Left ventricle myocardium inferior (tissue), 1 donor: ENCODE measurements at places on chromosomes 13 and 19.

DNA sequence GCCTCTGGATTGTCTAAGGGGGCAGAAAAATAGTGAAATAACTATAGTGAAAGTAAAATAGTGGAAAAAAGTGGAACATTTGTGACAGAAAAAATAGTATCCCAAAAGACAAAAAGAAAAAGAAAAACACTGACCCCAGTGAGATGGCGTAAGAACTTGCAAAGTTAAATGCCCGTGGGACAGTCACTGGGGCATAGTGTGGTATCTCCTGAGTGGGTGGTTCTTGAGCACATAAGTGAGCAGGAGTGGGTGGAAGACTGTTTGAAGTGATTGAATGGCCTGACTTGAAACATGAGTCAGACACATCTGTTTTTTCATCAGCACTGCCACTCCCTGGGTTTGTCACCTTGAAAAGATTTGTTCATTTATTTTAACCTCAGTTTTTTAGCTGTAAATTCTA, 2.5 kb downstream of the ZNF430 start:
- H3K27me3 ChIP-seq = no peaks in the 10 kb centered on the region
- DNase-seq = no peak
- no peak overlapping the region for H3K27ac ChIP-seq
- H3K4me3 ChIP-seq = no peak overlapping the region

- no peak overlapping the region for H3K4me3 ChIP-seq
- no peaks in the 10 kb centered on the region for H3K4me1 ChIP-seq
- no peak for DNase-seq
- H3K36me3 ChIP-seq = no peaks in the 10 kb centered on the region
- H3K27ac ChIP-seq = no peak overlapping the region
- H3K27me3 ChIP-seq = no peaks in the 10 kb centered on the region
These were observed 142.8 kb downstream of the KLF5 start for GRCh38 chr13:73201626-73202025.

GRCh38 chr13:20222553-20222952, 9.6 kb downstream of the GJB6 start:
- H3K27ac ChIP-seq = no peak overlapping the region
- DNase-seq = no peak

DNA sequence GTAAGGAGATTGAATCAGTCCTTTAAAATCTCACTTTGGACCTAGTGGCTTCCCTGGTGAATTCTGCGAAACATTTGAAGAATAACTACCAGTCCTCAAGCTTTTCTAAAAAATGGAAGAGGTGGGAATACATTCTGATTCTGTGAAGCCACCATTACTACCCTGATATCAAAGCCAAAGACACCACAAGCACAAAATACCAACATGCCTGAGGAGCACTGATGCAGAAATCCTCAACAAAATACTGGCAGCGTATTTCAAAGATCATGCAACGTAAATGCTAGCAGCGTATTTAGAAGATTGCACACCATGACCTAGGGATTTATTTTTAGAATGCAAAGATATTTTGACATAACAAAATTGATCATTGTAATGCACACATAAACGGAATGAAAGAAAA, 14.4 kb downstream of the ATP4B start:
- H3K4me3 ChIP-seq = no peak overlapping the region
- H3K36me3 ChIP-seq = peaks cover 28% of the 10 kb centered on the region
- H3K27ac ChIP-seq = no peak overlapping the region

- H3K27ac ChIP-seq = no peak overlapping the region
- DNase-seq = no peak
- H3K4me3 ChIP-seq = no peak overlapping the region
These were observed 64.0 kb upstream of the GPR12 start for GRCh38 chr13:26824581-26824980.

DNA sequence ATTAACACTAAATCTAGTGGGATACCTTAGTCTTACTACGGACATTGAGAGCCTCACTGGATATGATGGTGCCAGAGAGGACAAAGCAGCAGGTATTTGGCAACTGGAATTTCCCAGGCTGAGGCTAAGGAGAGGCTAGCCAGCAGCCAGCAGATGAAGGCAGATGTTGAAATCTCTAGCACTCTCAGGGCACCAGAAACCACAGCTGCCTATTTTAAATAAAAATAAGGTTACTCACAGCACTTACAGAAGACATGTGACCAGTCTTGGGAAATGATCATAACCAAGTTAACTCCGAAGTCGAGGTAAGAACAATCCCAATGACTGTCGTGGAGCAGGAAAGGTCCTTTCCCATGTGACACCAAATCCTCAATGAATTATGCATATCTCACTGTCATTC, 1726.0 kb downstream of the EFNB2 start:
- no peak overlapping the region for H3K4me3 ChIP-seq
- DNase-seq = no peak
- H3K4me1 ChIP-seq = no peaks in the 10 kb centered on the region
- H3K27ac ChIP-seq = no peak overlapping the region
- no peaks in the 10 kb centered on the region for H3K36me3 ChIP-seq

DNA sequence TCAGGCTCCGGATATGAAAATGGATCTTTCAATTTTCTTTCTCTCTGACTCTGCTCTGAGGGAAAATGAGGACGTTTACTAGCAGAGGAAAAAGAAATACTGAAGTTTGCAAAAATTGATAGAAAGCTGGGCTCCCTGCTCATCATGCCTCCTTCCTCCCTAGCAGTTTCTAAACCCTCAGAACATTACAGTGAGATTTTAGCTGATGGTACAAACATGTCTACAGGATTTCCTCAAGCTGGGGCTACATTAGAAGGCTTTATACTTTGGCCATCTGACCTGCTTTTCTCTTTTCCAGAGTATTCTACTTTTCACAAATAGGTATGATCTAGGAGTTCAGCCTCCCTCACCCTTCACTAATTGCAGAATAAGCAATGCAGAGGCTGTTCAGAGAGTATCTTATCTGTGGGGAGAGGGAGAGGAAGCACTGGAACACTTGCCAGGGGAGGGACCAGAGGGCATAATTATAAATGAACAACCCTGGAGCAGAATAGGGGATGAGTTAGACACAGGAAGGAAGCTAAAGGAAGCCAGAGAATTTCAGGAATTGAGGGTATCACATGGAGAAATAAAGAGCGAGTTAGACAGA, 30.0 kb downstream of the CEACAM1 start:
- H3K36me3 ChIP-seq = no peaks in the 10 kb centered on the region
- no peaks in the 10 kb centered on the region for H3K27me3 ChIP-seq
- DNase-seq = no peak
- peaks cover 29% of the 10 kb centered on the region for H3K4me1 ChIP-seq
- H3K27ac ChIP-seq = peak overlapping the region; percentile 45
- H3K4me3 ChIP-seq = no peak overlapping the region

DNA sequence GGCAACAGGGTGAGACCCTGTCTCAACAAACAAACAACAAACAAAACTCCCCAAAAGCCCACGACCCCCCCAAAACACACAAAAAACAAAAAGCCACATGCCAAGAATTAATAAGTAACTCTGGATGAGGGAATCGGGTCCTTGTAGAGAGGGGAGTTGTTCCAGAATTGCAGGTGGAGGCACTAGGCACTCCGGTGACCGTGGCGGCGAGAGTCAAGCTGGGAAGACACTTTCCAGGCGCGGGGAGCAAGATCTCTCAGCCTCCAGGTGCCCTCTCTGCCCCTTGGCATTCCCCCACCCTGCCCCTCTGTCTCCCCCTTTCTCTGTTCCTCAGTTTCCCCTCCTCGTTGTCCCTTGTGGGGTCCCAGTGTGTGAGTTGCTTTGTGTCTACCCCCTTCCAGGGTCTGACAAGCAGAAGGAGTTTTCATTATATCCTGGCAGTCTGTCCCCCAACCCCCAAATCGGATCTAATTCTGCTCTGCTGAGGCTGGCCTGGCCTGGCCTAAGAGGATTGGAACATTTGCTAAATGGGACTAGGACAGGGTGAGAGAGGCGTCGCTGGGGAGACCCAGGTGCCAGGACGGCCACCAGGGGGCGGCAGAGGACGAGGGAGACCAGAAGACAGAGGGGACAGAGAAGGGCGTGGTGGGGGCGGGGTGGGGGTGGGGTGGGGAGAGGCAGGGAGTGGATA, 8.3 kb upstream of the CRX start:
- peak; percentile 65 for DNase-seq
- peaks cover 29% of the 10 kb centered on the region for H3K27me3 ChIP-seq
- H3K4me3 ChIP-seq = no peak overlapping the region
- H3K27ac ChIP-seq = no peak overlapping the region

- peaks cover 55% of the 10 kb centered on the region for H3K4me1 ChIP-seq
- peak overlapping the region; percentile 31 for H3K4me3 ChIP-seq
- H3K36me3 ChIP-seq = peaks cover 14% of the 10 kb centered on the region
These were observed 28.4 kb downstream of the SAE1 start for GRCh38 chr19:47158879-47159503.

DNA sequence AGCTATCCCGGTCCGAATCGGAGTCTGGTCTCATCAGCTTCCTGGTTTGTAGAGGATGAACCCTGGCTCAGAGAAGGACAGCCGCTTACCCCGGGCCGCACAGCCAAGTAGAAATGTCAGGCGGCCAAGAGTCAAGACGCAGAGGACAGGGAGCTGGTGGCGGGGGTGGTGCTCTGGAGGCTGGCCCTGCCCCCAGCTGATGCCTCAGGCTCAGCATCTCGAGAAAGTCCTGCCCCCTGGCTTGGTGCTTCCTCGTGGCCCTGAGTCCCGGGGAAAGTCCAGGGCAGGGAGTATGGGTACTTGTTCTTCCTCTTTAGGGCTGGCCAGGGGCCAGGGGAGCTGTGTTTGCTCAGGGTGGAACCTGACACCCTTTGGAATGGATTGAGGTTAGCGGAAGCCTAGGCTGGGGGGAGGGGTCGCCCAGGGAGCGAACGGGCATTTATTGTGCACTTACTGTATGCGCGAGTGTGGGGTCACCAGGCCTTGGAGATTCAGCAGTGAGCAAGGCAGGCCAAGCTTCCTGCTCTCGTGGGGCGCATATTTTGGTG, 2.2 kb downstream of the TJP3 start:
- H3K27ac ChIP-seq = no peak overlapping the region
- DNase-seq = peak; percentile 68
- H3K4me1 ChIP-seq = peaks cover 20% of the 10 kb centered on the region
- H3K27me3 ChIP-seq = peaks cover 25% of the 10 kb centered on the region

DNA sequence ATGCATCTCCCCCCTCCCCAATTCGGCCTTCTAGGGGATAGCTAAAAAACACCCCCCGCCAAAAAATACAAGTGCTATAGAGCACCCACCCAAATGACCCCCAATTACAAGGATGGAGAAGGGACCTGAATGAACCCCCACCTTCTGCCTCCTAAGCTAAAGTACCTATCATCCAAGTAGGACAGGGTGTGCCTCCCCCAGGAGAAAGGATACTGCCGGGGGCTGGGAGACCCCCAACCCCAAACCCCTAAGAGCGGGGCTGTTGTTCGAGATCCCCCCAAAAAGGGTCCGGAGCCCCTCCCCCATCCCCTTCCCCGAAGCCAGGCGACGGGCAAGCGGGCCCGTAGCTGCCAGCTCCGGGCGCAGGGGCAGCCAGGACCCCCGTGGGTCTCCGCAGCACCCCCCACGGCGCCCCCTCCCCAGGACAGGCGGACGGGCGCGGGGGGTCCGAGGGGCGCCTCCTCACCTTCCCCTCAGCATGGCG, 1.9 kb downstream of the ZC3H4 start:
- H3K4me3 ChIP-seq = peak overlapping the region; percentile 95
- DNase-seq = no peak
- H3K4me1 ChIP-seq = peaks cover 65% of the 10 kb centered on the region
- H3K27me3 ChIP-seq = no peaks in the 10 kb centered on the region

DNA sequence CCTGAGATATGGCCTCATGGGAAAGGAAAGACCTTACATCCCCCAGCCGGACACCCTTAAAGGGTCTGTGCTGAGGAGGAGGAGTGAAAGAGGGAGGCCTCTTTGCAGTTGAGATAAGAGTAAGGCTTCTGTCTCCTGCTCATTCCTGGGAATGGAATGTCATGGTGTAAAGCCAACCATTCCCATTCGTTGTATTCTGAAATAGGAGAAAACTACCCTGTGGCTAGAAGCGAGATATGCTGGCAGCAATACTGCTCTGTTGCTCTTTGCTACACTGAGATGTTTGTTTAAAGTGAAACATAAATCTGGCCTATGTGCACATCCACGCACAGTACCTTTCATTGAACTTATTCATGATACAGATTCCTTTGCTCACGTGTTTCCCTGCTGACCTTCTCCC, 783 bp upstream of the ZNF587B start:
- no peaks in the 10 kb centered on the region for H3K27me3 ChIP-seq
- no peaks in the 10 kb centered on the region for H3K36me3 ChIP-seq
- H3K4me3 ChIP-seq = peak overlapping the region; percentile 73

DNA sequence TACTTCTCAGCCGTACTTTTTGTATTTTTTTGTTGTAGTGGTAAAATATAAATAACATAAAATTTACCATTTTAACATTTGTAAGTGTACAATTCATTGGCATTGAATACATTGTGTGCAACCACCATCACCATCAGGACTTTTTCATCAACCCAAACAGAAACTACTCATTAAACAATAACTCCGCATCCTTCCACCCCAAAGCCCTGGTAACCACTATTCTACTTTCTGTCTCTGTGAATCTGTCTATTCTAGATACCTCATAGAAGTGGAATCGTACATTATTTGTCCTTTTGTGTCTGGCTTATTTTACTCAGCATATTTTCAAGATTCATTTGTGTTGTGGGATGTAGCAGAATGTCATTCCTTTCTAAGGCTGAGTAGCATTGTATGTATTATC, 38.5 kb downstream of the USPL1 start:
- H3K36me3 ChIP-seq = peaks cover 72% of the 10 kb centered on the region
- no peaks in the 10 kb centered on the region for H3K27me3 ChIP-seq
- H3K27ac ChIP-seq = no peak overlapping the region
- no peak overlapping the region for H3K4me3 ChIP-seq

GRCh38 chr13:40648040-40648439, 18.4 kb downstream of the FOXO1 start:
- no peak for DNase-seq
- peaks cover 87% of the 10 kb centered on the region for H3K4me1 ChIP-seq
- peak overlapping the region; percentile 28 for H3K27ac ChIP-seq
- no peaks in the 10 kb centered on the region for H3K27me3 ChIP-seq
- no peak overlapping the region for H3K4me3 ChIP-seq
- no peaks in the 10 kb centered on the region for H3K36me3 ChIP-seq

DNA sequence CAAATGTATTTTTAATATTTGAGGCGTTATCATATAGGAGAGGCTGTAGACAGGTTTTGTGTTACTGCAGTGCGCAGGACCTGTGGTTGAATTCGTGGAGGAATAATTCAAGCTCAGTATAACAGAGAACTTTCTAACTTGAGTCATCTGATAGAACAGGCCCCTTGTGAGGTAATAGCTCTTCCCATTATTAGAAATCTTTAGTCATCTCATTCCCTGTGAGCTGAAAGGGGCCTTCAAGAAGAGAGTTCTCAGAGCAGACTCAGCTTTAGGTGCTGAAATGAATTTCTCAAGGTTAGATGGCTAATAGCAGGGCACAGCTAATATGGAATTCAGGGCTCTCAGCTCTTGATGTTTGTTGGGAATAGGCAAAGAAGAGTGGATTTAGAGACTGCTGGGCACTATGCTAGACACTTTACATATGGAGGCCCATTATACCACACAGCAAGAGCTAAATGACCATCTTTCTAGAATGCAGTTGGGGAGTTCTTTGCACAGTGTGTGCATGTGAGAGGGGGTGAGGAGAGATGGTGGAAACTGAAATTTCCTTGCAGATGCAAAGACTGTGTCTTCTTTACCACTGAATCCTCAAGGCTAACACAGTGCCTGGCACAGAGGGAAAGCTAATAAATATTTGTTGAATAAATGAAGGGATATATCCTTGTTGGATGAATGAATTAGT, 89.5 kb downstream of the DGKH start:
- H3K27ac ChIP-seq = no peak overlapping the region
- H3K4me3 ChIP-seq = no peak overlapping the region
- H3K4me1 ChIP-seq = no peaks in the 10 kb centered on the region
- no peak for DNase-seq
- H3K36me3 ChIP-seq = peaks cover 12% of the 10 kb centered on the region
- H3K27me3 ChIP-seq = no peaks in the 10 kb centered on the region

GRCh38 chr13:41919741-41920487, 41.0 kb downstream of the VWA8 start:
- peaks cover 4% of the 10 kb centered on the region for H3K36me3 ChIP-seq
- DNase-seq = no peak
- H3K27me3 ChIP-seq = no peaks in the 10 kb centered on the region
- H3K4me3 ChIP-seq = no peak overlapping the region
